Ecto neural progenitor cell (in vitro differentiated cells): ENCODE measurements at places on chromosomes 3 and 15.

- DNase-seq = no peak
These were observed 20.3 kb downstream of the BBS4 start for GRCh38 chr15:72706266-72706665.

DNA sequence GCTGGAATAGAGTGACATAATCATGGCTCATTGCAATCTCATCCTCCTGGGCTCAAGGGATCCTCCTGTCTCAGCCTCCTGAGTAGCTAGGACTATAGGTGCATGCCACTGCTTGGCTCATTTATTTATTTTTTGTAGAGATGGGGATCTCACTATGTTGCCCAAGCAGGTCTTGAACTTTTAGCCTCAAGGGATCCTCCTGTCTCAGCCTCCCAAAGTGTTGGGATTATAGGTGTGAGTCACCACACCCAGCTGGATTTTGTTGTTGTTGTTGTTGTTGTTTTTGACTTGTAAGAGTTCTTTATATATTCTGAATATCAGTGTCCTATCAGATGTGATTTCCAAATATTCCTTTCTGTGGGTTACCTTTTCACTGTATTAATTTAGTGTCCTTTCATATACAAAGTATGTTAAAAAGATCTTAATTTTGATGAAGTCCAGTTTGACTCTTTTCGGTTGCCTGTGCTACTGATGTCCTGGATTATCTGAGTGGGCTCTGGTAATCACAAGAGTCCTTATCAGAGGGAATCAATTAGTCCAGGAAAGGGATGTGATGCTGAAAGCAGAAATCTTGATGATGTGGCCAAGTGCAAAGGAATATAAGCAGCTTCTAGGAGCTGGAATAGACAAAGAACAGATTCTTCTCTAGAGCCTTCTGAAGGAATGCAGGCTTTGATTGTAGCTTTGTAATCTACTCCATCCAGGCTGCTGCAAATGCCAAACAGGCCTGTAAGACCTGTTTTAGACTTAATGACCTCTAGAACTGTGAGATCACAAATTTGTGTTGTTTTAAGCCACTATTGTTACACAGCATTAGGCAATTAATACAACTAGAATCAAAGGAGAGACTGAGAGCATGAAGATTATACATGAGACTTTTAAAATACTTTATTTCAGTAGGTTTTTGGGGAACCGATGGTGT lies 30.2 kb downstream of the NCK1 start:
- no peak for DNase-seq

DNA sequence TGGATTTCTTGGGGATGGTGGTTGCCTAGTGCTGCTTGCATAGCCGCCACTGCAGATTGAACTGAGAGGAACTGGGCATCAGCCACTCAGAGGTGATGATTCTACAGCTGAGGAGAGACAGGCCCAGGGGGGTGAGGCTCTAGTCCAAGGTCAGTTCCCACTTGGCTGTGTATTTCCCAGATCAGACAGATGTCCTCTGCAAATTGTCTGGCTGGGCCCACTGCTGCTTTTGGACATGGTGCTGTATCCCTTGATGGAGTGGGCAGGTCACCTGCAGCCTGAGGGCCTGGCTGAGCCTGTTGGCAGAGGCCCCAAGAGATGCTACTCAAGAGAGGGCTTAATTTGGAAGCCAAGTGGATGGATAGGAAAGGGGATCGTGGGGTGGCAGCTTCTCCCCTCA lies 124.5 kb upstream of the CTDSPL start:
- no peak for DNase-seq

DNA sequence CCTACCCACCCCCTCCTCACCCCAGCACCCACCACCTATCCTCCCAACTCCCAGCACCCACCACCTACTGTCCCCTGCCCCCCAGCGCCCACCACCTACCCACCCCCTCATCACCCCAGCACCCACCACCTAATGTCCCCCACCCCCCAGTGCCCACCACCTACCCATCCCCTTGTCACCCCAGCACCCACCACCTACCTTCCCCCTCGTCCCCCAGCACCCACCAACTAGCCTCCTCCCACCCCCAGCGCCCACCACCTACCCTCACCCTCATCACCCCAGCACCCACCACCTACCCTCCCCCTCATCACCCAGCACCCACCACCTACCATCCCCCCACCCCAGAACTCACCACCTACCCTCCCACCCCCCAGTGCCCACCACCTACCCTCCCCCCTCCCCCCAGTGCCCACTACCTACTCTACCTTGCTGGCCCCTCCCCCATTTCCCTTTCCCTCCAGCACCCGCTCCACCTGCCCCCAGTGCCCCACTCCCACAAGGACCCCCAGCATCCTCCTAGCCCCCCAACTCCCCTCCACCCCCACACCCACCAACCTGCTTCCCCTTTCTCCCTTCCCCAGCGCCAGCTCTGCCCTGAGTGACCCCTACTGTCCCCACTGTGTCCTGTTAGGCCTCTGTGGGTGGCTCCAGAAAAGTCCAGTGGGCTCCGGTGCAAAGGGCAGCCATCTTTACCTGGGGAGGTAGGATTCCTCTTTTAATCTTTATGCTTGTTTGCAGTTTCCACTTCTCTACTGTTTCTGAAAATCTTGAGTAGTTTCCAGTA lies 1.2 kb downstream of the UROC1 start:
- DNase-seq = no peak
